Tracheal epithelial cell (primary cell): ENCODE measurements at places on chromosomes 2 and 18. TPM values are rescaled to one million over a fixed set of nuclear protein-coding genes. Genes with fewer than 3 reads are reported as not detected.

KLHL29 gene
- 5.1 and 6.0 TPM in 2 replicates for total RNA-seq

CREG2 gene
- 1.1 and 1.7 TPM in 2 replicates for total RNA-seq

PIEZO2 gene
- under 0.01 and 0.48 TPM in 2 replicates for total RNA-seq

TPO gene
- not detected in 2 replicates for total RNA-seq

CCDC138 gene
- total RNA-seq = 4.8 and 8.1 TPM in 2 replicates

MOGAT1 gene
- total RNA-seq = not detected in 2 replicates

MEIS1 gene
- total RNA-seq = 8.9 and 26.4 TPM in 2 replicates

PLCL1 gene
- total RNA-seq = under 0.01 TPM in 1 of 2 replicates, not detected in the other

KLHL41 gene
- total RNA-seq = 0.24 TPM in 1 of 2 replicates, not detected in the other

ERLEC1 gene
- total RNA-seq = 125 and 131 TPM in 2 replicates
